HFFc6 (cell line): ENCODE measurements at places on chromosomes 2 and 18.

DNA sequence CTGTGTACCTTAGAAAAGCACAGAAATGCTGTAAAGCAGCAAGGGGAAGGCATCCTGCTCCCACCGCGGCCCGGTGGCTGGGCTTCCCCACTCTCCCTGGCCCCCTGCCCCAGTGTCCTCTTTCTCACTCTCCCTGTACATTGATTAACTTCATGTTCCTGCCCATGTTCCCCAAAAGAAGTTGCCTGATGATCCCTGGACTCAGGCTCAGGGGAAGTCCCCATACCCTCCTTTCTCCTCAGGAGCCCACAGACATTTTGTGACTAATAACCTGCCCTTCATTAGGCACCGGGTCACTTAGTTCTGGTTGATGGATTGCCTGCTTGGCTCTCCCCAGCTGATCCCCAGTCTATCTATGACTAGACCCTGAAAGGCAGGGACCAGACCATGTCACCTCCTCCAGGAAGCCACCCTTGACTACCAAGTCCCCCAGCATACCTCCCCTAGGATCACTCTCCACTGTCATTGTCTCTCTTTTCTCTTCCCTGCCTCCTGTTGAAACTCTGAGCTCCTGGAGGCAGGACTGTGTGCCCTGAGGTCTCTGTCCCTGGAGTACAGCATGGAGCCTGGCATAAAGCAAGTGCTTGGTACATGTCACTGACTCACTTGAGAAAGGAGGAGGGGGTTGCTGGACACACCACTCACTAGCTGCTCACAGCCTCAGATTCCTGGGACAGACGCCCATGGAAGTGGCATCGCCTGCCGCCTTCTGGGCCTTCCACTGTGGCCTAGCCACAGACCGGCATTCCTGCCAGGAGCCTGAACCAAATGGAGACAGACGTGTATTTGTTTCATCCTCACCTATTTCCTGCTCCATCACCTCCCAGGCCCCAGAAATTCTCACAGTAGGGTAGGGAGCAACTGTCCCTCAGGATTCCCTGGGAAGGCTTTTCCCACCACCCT is 13.5 kb downstream of the MALL start:
- peak overlapping the region; percentile 98 for H3K27ac ChIP-seq
- H3K4me1 ChIP-seq, result peaks cover 74% of the 10 kb centered on the region
- peak overlapping the region; percentile 63 for H3K4me3 ChIP-seq

DNA sequence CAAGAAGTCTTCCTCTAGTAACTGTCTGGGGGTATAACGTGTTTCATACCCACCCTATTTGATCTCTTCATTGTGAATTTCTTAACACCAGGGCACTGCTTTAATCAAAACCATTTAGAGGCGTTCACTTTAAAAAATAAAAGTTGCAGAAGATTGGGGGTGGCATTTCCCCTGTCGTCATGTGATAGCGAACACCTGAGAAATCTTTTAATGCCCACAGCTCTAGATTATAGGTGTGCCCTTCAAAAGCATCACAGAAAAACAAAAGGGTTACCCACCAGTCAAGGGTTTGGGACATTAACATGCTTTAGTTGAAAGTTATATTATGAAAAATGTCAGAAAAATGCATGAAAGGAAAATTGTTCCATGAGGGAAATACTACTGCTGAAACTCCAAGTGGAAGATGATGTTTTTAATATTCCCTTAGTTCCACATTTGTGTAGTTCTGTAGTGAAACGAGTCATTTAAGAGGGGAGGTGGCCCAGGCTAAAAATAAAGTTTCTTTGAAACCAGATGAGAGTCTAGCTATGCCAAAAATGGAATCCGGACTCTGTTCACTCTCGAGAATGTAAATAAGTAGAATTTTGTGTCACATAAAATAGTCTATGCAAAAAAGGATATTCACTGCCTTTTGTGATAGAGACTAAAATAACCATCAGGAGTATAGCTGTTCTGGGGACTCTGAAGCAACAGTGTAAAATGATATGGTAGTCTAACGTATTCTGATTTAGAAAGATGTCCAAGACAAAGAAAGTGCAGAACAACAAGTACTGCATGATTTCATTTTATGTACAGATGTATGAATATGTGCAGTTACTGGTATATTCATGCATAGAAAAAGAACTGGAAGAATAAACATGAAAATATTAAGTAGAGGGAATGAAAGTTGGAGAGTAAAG is 95.3 kb downstream of the TMEM247 start:
- DNase-seq, result no peak
- H3K36me3 ChIP-seq, result peaks cover 22% of the 10 kb centered on the region
- peaks cover 18% of the 10 kb centered on the region for H3K4me1 ChIP-seq
- H3K4me3 ChIP-seq, result peak overlapping the region; percentile 21; the same call in 1 of the 2 replicates
- H3K27me3 ChIP-seq, result no peaks in the 10 kb centered on the region; the same call in 1 of the 2 replicates

GRCh38 chr2:20438334-20439192 is 8.3 kb upstream of the RHOB start:
- H3K4me1 ChIP-seq, result peaks cover 25% of the 10 kb centered on the region
- H3K27ac ChIP-seq, result no peak overlapping the region; the same call in 1 of the 2 replicates
- peak; percentile 69 for DNase-seq
- H3K27me3 ChIP-seq, result peaks cover 3% of the 10 kb centered on the region; the same call in 1 of the 2 replicates
- H3K4me3 ChIP-seq, result peak overlapping the region; percentile 68; the same call in 1 of the 2 replicates
- H3K36me3 ChIP-seq, result no peaks in the 10 kb centered on the region

GRCh38 chr18:13239171-13239956 is 20.8 kb downstream of the LDLRAD4 start:
- peaks cover 2% of the 10 kb centered on the region; the same call in 1 of the 2 replicates for H3K27me3 ChIP-seq
- H3K36me3 ChIP-seq, result no peaks in the 10 kb centered on the region

- no peak overlapping the region for H3K4me3 ChIP-seq
- no peak for DNase-seq
- peaks cover 4% of the 10 kb centered on the region for H3K27me3 ChIP-seq
- H3K27ac ChIP-seq, result no peak overlapping the region
- H3K4me1 ChIP-seq, result peaks cover 16% of the 10 kb centered on the region
Observed at GRCh38 chr2:172806996-172807395, 71.4 kb downstream of the RAPGEF4 start.

DNA sequence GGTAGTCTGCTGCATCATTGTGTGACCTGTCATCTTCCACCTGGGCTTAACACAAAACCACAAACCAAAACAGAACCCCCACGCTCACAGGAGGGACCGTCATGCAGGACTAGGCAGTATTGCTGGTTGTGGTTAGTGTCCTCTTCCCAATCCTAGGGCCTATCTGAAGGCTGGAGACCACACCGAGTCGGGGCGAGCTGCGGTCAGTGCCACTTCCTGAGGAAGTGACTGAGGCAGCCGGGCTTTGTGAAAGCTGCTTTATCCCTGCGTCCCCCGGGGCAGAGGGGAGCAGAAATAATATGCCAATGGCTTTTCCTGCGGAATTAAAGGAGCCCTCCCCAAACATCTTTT is 22.9 kb downstream of the ZNF532 start:
- H3K36me3 ChIP-seq, result peaks cover 9% of the 10 kb centered on the region; the same call in 1 of the 2 replicates
- no peaks in the 10 kb centered on the region; the same call in 1 of the 2 replicates for H3K27me3 ChIP-seq
- no peak overlapping the region for H3K4me3 ChIP-seq
- peak overlapping the region; percentile 22; the same call in 1 of the 2 replicates for H3K27ac ChIP-seq
- peaks cover 30% of the 10 kb centered on the region for H3K4me1 ChIP-seq
- DNase-seq, result no peak

DNA sequence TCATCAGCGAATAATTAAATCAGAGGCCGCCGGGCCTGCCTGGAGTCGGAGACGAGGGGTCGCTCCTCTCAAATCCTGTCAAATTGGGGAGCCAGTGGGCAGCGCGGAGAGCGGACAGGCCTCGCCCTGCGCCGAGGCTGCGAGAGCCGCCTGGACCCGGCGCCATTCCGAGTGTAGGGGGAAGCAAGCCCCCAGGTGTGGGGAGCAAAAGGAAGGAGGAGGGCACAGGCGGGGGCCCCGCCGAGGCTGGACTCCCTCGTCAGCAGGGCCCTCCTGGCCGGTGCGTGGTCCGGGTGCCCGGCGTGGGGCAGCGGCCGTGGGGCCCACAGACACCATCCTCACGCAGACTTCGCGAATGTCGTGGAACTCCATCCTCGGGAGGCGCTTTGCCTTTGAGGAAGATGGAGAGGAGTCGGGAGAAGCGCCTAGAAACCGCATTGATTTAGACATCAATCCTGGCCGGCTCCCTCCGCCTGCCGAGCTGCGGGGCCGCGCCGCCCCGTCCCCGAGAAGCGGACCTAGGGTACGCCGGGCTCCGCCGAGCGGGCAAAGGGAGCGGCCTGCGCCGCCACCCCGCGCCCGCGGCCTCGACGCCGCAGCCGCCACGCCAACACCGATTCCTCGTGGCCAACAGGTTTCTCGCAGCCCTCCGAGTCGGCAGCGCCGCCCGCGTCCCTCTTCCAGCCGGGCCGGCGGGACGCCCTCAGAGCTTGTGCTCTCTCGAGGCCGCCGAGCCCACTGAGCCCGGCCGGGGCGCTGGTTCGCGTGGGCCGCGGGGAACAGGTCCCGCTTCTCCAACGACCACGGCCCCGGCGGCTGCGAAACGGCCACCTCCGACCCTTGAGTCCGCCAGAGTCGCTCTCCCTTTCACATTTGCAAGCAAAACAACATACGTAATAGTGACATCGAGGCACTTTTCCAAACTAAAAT is 6.7 kb upstream of the ONECUT2 start:
- H3K36me3 ChIP-seq, result peaks cover 5% of the 10 kb centered on the region; the same call in 1 of the 2 replicates
- no peak for DNase-seq
- H3K27ac ChIP-seq, result no peak overlapping the region
- H3K4me1 ChIP-seq, result peaks cover 12% of the 10 kb centered on the region
- peaks cover 49% of the 10 kb centered on the region for H3K27me3 ChIP-seq

- peak overlapping the region; percentile 84 for H3K27ac ChIP-seq
- peaks cover 2% of the 10 kb centered on the region for H3K27me3 ChIP-seq
- peak; percentile 66 for DNase-seq
- peaks cover 48% of the 10 kb centered on the region for H3K4me1 ChIP-seq
Observed at GRCh38 chr2:65070172-65070830, 14.1 kb downstream of the CEP68 start.

DNA sequence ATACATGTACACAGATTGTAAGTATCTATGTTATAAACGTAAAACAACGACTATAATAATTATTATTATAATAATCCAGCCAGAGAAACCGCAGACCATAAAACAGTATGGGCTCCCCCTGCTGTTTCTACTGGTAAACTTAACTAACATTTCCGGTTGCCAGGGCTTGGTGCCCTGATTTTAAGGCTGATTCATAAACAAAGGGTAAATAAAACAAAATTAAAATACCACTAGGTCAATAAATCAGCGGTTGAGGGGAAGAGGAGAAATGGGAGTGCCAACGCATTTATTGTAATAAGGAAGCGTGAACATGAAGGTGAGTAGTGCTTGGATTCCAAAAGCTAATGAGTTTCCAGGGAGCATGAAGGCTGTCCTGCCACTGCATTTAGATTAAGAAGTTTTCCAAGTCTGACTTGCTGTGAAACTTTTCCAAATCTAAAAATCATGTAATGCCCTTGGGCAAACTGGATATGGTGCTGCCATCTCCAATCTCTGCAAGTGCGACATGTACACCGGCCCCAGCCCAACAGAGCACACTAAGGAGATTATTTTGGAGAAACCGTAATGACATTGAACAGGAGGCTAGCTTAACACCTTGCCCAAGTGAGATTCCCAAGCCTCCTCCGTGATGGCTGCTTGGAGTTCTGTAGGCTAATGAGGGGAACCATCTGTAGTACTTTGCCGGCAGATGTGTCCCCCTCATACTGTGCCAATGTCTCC is 50.7 kb upstream of the HNRNPA3 start:
- peaks cover 10% of the 10 kb centered on the region for H3K4me1 ChIP-seq
- H3K27me3 ChIP-seq, result no peaks in the 10 kb centered on the region
- DNase-seq, result peak; percentile 51
- H3K36me3 ChIP-seq, result no peaks in the 10 kb centered on the region
- no peak overlapping the region for H3K4me3 ChIP-seq

- H3K4me1 ChIP-seq, result peaks cover 38% of the 10 kb centered on the region
- peak overlapping the region; percentile 83 for H3K4me3 ChIP-seq
- peak overlapping the region; percentile 69; the same call in 1 of the 2 replicates for H3K27ac ChIP-seq
- peaks cover 2% of the 10 kb centered on the region; the same call in 1 of the 2 replicates for H3K27me3 ChIP-seq
- no peak for DNase-seq
Observed at GRCh38 chr2:45859682-45860081, 208.2 kb downstream of the PRKCE start.
